Caco-2 (cell line): ENCODE measurements at places on chromosomes 13 and 19. TPM values are rescaled to one million over a fixed set of nuclear protein-coding genes. Genes with fewer than 3 reads are reported as not detected.

GRCh38 chr19:5934069-5934401, 20.0 kb downstream of the CAPS start:
- H3K36me3 ChIP-seq: no peaks in the 10 kb centered on the region; the same call in 1 of the 2 replicates
- no peaks in the 10 kb centered on the region for H3K4me1 ChIP-seq
- H3K4me3 ChIP-seq: no peak overlapping the region
- H3K27ac ChIP-seq: no peak overlapping the region

GRCh38 chr13:80778297-80778696, 437.4 kb upstream of the SPRY2 start:
- no peak overlapping the region for H3K27ac ChIP-seq
- no peaks in the 10 kb centered on the region for H3K36me3 ChIP-seq
- no peaks in the 10 kb centered on the region for H3K27me3 ChIP-seq
- no peaks in the 10 kb centered on the region for H3K4me1 ChIP-seq
- no peak overlapping the region for H3K4me3 ChIP-seq

GRCh38 chr13:20691616-20692015, 11.9 kb upstream of the IL17D start:
- no peak overlapping the region for H3K4me3 ChIP-seq
- no peak for DNase-seq
- H3K36me3 ChIP-seq: no peaks in the 10 kb centered on the region
- H3K4me1 ChIP-seq: no peaks in the 10 kb centered on the region
- H3K27ac ChIP-seq: no peak overlapping the region

- H3K4me3 ChIP-seq: no peak overlapping the region
- H3K36me3 ChIP-seq: no peaks in the 10 kb centered on the region
- peaks cover 66% of the 10 kb centered on the region for H3K4me1 ChIP-seq
- DNase-seq: no peak
- no peaks in the 10 kb centered on the region for H3K27me3 ChIP-seq
These were observed 3.3 kb downstream of the DOT1L start for GRCh38 chr19:2166741-2167738.

GRCh38 chr13:29810145-29810742, 40.2 kb downstream of the UBL3 start:
- H3K36me3 ChIP-seq: no peaks in the 10 kb centered on the region
- DNase-seq: no peak
- H3K4me3 ChIP-seq: no peak overlapping the region
- peaks cover 51% of the 10 kb centered on the region for H3K4me1 ChIP-seq

DNA sequence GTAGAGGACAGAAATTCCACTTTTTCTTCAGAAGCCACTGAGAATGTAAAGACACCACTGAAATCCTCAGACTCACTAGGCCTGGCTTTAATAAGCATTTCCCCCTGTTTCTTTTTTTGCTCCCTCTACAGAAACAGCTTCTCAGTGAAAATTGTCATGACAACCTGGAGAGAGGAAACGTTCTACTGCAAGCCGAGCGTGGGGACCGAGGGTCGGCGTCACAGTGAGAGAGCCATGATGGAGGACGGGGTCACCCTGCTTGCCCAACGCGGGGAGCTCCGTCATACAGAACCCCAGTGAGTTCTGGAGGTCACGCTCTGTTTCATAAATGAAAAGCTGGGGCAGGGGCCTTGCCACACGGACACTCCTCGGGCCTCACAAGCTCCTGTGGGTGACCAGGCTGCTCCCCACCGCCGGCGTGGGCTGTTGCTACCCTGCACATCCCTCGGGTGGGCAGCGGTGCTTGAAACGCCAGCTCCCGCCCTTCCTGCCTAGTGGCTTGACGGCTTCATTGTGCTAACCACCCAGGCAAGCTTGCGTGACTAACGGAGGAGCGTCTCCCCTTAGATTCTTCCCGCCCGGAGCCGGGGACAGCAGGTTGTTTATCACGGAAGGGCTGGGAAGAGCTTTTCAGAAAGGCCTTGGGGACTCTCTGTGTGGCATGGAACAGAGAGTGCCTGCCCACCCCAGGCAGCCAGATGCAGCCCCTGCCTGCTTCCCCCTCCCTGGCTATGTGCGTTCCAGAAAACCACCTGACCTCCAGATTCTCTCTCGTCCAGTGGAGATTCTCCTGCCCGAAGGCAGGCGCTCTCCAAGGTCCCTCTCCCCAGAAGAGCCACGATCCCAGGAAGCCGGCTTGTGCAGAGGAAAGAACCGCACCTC, 153.6 kb downstream of the KATNAL1 start:
- no peak overlapping the region for H3K4me3 ChIP-seq
- no peak overlapping the region for H3K27ac ChIP-seq
- H3K27me3 ChIP-seq: no peaks in the 10 kb centered on the region
- H3K4me1 ChIP-seq: no peaks in the 10 kb centered on the region

DNA sequence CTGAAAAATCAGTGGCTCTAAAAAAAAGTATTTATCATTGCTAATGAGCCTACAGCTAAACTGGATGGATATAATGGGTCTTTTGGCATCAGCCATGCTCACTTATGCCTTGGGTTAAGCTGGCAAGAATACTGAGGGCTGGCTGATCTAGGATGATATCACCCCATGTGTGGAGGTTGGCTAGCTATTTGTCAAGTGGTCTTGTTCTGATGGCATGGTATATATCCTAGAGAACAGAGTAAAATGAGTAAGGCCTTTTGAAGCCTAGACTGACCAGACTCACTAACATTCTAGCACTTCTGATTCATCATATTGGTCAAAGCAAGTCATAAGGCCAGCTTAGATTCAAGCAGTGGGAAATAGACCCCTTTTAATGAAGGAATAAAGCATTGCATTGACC, 383.0 kb downstream of the SLITRK1 start:
- no peak overlapping the region for H3K4me3 ChIP-seq
- H3K36me3 ChIP-seq: no peaks in the 10 kb centered on the region
- DNase-seq: no peak
- no peaks in the 10 kb centered on the region for H3K4me1 ChIP-seq

The CHAF1A gene
- total RNA-seq: 53.9 and 63.1 TPM in 2 replicates

The SYDE1 gene
- total RNA-seq: 4.0 and 4.4 TPM in 2 replicates

The LRRC8E gene
- 6.5 and 6.7 TPM in 2 replicates for total RNA-seq
